ENCODE measurements at places on chromosomes 6 and 20. TPM values are rescaled to one million over a fixed set of nuclear protein-coding genes. Genes with fewer than 3 reads are reported as not detected.

RAB32 gene
- 35.3 TPM for total RNA-seq

ULBP2 gene
- total RNA-seq = 3.8 TPM

CLIC5 gene
- total RNA-seq = not detected

HCRTR2 gene
- not detected for total RNA-seq

NCOA5 gene
- total RNA-seq = 25.0 TPM

TCF19 gene
- total RNA-seq = 13.2 TPM

KIAA0408 gene
- 6.6 TPM for total RNA-seq

PTCRA gene
- total RNA-seq = not detected

ZFP57 gene
- total RNA-seq = not detected

JPH2 gene
- total RNA-seq = 0.83 TPM

SIRPG gene
- not detected for total RNA-seq

Measured in A549 treated with CpdA at 1 μM for 4 hours (cell line).